ENCODE measurements at places on chromosomes 2 and 18.

- DNase-seq = no peak
Measured at GRCh38 chr2:106296182-106296815, 102.2 kb upstream of the UXS1 start.

DNA sequence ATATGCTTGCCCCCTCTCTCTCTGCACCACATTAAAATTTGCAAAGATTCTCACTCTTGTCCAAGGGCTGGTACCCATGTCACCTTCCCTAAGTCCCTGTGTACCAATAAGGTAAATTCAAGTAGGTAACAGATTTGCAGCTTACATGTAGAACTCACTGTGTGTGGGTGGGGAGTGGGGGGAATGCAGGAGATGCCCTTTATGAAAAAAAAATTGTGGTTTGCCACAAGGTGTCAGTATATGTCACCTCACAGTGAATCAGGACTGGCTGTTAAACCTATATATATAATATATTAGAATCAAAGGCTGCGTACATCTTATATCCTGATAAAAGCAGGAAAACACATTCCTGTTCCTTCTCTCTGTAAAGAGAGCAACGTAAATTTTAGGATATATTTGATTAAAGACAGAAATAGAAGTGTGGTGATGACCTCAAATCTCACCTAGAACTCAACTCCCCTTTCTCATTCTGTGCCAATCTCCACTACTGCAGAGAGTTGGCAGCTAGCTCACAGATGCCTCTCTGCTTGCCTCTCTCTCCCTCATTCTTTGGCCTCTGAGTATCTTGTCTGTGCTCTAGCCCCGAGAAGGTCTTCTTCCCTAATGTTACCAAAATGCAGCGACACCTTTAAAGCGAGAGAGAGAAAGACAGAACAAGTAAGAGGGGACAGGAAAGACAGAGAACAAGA lies 536 bp downstream of the XDH start:
- no peak for DNase-seq

DNA sequence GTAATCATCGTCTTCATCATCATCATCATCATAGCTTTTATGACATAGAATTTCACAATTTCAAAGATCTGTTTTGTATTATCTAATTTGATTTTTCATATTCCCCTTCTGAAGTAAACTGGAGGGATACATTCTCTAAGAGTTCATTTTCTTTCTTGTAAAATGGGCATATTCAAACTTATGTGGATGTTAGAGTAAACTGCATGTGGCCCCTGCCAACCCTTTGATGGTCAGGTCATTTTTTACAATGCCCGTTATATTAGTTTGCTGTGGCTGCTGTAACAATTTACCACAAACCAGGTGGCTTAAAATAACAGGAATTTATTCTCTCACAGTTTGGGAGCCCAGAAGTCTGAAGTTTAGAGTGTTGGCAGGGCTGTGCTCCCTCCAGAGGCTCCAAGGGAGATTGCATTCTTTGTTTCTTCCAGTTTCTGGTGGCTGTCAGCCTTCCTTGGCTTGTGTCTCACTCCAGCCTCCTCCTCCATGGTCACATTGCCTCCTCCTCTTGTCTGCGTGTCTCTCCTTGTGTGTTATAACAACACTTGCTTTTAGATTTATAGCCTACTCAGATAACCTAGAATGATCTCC lies 127.5 kb upstream of the MMADHC start:
- peak; percentile 3 for DNase-seq

- DNase-seq = no peak
Measured at GRCh38 chr2:147174824-147175254, 670.0 kb upstream of the ACVR2A start.

GRCh38 chr2:173150963-173151362 lies 75.3 kb downstream of the MAP3K20 start:
- DNase-seq = no peak

- DNase-seq = no peak
Measured at GRCh38 chr2:239259603-239260298, 141.1 kb downstream of the HDAC4 start.

GRCh38 chr2:28463893-28464292 lies 32.0 kb upstream of the PLB1 start:
- DNase-seq = no peak

DNA sequence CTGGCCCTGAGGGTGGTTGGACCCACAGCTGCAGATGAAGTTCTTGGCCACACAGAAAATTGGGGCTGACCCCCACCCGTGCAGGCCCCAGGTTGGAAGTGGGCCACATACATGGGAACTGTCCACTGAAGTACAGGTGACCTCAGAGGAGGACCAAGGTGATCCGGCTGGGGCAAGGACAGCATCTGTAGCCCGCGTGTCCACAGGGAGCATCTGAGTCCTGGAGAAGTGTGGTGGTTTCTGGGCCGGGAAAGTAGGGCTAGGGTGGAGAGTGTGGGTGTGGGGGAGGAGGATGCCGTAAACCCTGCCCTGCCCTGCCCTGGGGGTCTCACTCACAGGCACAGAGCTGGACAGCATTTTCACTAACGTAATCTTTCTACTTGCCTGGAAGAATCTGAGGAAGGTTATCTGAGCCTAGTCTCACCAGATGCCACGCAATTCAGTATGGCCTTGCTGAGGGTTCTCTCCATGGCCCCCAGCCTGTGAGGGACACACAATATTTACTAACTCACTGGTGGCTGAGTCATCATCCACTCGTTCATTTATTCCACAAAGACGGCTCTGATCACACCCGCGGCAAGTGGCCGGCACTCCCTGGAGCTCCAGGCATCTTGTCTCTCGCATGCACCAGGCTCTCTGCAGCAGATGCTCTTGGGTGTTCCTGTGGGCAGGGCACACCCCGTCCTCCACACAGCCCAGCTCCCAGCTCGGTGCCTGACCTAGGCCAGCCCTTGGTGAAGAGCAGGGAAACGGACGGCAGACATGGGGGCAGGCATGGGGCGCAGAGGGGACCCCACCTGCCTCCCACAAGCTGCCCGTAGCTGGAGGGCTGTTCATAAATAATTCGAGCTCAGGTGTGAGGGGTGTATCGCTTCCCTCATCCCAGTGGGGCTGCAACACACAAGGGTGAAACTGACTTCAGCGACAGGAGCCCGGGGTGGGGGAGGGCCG lies 51.2 kb downstream of the INHBB start:
- DNase-seq = no peak

DNA sequence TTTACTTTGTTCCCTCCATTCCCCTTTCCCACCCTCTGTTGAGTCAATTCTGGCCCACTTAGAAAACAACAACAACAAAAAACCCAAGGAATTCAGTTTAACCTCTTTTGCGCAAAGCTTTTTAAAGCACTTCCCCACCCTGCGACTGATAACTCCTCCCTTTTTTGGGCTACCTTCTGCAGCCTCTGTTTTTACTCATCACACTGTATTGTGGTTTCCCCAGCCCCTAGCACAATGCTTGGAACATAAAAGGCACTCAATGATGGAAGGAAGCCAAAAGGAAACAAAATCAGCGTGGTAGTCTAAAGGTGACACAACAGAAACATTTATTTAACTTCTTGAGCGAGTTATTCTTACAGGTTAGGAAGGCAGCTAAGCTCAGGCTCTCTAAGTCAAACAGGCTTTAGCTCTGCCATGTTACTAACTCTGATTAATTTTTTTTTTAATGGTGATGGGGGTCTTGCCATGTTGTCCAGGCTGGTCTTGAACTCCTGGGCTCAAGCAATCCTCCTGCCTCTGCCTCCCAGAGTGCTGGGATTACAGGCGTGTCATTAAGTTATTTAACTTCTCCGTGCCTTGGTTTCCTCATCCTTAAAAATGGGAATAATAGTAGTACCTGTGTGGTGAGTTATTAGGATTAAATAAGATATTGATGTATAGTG lies 1.3 kb downstream of the CEP68 start:
- peak; percentile 62 for DNase-seq

DNA sequence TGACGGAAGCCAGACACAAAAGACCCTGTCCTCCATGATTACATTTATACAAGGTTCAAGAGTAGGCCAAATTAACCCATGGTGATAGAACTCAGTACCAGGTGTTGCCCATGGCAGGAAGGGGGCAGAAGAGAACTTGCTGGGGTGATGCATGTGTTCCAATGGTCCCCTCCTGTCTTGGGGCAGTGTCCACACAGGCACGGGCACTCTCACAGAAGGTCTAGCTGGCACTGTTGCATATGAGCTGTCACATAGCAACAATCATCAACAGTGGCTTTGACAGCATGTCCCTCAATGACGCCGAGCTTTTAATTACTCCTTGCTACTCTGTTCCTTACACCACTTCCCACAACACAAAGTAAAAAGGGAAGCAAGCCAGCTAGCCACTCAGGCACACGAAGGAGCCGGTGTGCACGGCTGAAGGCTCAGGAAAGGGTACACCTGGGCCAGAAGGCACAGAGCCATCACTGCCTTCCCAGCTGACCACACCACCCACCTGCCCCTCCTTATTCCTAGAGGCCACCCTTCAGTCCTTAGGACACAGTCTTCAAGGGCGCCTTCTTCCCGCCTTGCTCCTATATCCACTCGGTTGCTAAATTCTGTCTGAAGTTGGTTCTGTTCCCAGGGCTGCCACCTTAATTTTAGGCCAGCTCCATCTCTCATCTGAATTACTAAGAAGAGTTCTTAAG lies 28.9 kb downstream of the RPL31 start:
- no peak for DNase-seq

GRCh38 chr18:43277164-43277600 lies at the start of gene SYT4:
Gene SYT4 (minus strand): TSS chr18:43277490. CDS start chr18:43277281, 209 bp downstream.
- DNase-seq = no peak

- no peak for DNase-seq
Measured at GRCh38 chr2:236853585-236854051, 232.1 kb upstream of the COPS8 start.

- no peak for DNase-seq
Measured at GRCh38 chr2:41119489-41119888, 667.6 kb upstream of the SLC8A1 start.

DNA sequence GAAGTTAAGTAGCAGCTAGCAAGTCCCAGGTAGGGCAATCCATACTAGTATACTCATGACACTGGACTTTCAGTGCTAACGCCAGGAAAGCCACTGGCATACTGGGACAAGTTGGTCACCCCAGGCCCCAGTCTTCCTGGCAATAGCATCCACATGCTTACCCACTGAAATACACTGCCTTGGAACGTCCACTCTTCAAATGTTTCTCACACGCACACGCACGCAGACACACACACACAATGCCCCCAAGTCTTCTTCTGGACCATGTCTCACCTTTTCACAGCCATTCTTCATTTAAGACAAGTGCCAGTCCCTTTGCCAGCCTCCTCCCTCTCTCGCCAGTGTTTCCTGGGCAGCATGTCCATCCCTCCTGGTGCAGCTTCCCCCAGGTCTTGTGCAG lies 8.7 kb upstream of the TEX261 start:
- no peak for DNase-seq

DNA sequence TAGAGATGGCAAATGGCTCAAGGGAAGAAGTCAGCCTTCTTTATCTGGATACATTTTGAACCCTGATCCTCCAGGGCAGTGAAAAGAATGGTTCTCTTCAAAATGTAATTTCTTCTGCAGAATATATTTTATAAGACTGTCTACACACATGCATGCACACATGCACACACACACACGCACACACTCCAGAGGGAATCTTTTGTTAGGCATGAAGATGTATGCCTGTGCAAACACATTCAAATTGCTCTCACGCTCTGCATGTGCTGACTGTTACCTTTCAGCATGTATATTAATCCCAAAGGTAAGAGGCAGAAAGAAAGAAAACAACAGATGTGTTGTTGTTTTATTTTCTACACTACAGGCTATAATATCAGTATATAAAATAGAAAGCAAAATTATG lies 43.2 kb downstream of the SLC5A7 start:
- DNase-seq = no peak

- no peak for DNase-seq
Measured at GRCh38 chr2:160596441-160596840, 102.8 kb upstream of the RBMS1 start.

DNA sequence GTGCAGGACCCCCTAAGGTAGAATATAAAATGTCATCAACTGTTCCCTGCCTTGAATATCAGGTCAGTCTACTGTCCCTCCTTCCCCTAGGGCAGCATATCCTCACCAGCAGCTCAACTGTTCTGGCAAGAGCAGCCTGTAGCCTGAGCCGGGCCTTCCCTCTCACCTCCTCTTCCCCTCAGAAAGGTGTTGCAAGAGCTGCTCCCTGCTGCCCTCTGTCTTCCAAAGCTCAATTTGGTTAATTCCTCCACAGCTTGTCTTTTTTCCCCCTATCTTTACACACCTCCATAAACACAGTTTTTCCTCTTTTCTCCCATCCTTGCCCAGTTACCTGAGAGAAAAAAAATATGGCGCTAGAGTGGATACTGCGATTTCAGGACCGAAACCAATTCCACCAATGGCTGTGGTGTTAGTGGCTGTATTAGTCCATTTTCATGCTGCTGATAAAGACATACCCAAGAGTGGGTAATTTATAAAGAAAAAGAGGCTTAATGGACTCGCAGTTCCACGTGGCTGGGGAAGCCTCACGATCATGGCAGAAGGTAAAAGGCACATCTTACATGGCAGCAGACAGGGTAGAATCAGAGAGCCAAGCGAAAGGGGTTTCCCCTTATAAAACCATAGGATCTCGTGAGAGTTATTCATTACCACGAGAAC lies 184.7 kb downstream of the MREG start:
- DNase-seq = peak; percentile 65

DNA sequence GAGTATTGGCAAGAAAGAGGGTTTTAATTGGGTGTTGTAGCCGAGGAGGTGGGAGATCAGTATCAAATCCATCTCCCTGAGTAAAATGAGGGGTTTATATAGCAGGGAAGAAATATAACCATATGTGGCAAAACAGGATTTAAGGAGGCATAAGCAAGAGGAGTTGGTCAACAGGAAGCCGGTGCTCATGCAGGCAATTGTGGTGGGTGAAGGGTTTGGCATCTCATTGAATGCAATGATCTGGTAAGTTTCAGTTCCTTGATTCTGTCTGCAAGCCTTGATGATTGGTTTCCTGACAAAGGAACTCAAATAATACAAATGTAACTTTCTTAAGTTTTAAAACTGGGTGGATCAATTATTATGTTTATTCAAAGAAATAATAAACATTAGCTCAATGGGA lies 564.4 kb upstream of the LINC00305 start:
- DNase-seq = no peak

- no peak for DNase-seq
Measured at GRCh38 chr2:102056079-102056581, 64.4 kb downstream of the IL1R2 start.

- DNase-seq = peak; percentile 8
Measured at GRCh38 chr2:75896779-75897366, 186.2 kb upstream of the GCFC2 start.

DNA sequence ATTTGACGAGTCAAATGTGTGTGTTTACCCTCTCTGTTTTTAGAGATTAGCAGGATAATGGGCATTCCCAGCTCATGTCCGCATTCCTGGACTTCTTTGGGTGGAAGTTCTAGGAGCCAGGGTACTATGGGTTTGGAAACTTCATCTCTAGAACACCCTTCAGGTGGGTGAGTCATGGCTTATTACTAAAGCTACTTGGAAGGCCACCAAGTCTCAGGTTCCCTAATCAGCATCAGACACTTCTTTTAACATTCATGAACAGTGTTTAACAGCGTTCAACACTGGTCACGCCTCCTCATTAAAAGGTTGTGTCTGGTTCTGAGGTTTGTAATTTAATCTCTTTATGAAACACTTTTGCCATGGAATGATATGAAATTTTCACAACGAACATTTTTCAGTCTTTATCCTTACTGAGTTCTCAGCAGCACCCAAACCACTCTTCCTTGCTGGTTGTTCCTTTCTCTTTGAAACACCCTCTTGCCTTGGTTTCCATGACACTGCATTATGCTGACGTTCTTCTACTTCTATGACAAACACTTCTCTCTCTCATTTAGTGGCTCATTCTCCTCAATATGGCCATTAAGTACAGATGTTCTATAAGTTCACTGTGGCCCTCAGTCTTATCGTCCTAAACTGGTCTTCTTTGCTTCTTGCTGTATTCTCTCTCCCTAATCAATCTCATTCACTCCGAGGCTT lies 49.3 kb downstream of the MMADHC start:
- DNase-seq = no peak
